Caco-2 (cell line): ENCODE measurements at places on chromosomes 3 and 15.
A peak's percentile ranks its signal among the peaks of the same experiment; 100 is the strongest.

DNA sequence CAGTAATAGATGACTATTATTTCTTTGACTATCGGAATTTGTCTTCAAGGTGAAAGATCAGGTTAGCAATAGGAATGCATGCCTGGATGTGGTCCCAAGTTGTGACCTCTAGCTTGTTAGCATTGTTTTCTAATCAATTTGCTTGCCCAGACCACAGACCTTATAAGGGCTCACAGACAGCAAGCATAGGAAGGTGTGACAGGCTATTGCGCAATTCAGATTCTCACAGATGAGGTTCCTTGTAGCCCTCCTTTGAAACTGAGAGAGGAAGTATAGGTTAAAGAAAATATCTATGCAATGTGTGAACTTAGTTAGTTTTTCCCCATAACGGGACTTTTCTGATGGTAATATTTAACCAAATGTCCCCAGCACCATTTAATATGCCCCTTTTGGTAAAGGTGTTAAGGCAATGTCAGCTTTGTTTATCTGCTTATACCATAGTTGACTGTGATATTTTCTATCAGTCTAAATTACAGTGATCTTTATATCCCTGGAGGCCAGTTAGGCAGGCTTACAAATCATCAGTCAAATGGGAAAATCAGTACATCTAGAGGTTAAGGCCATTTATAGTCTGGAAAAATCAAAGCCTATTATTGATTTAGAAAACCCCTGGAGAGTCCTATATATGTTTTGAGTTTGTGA, 168.1 kb upstream of the MBNL1 start:
- DNase-seq, result peak; percentile 8

DNA sequence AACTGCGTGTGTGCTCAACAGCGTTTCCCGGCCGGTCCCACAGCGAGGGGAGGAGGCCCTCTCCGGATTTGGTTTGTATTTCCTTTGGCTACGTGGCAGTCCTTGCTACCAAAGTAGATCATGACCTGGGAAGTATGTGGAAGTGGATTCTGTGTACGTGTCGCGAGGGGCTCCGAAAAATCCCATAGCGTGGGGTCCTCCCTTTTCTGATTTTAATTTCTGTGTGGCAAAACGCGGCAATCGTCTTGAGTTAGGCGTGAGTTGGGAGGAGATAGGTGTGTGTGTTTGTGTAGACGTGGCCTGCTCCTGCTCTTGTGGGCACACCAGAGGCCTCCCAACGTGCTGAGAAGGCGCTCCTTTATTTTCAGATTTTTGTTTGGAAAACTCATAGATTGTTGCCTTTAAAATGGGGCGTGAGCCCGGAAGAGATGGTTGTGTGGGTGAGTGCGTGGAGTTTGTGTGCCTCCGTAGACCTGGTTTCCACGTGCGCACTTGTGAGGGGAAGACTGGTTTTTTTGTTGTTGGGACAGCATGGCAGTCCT, 1.2 kb downstream of the TRIM71 start:
- no peak for DNase-seq

DNA sequence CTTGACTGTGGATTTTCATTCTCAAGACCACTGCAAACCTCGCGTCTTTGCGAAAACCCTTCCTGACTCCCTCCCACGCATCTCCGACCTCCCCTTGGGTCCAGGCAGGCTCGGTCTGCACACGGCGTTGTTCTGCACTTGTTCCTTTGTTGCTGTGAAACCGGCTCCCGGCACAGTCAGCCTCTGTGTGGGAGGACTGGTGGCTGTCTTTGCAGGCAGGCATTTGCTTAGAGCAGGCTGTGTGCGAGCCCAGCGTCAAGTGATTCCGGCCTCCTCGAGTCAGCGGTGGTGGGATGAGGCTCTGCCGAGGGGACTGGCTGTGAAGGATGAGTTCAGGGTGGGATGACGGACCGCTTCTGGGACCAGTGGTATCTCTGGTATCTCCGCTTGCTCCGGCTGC, 102.6 kb upstream of the ROPN1 start:
- no peak for DNase-seq

- peak; percentile 40 for DNase-seq
Measured at GRCh38 chr3:183085634-183086390, 13.5 kb downstream of the MCCC1 start.

- no peak for DNase-seq
Measured at GRCh38 chr3:126519506-126520455, 2.2 kb upstream of the UROC1 start.
